ENCODE measurements at places on chromosomes 6 and 20.

- no peak for DNase-seq
These were observed 670.8 kb downstream of the TFAP2A start for GRCh38 chr6:9744119-9744518.

DNA sequence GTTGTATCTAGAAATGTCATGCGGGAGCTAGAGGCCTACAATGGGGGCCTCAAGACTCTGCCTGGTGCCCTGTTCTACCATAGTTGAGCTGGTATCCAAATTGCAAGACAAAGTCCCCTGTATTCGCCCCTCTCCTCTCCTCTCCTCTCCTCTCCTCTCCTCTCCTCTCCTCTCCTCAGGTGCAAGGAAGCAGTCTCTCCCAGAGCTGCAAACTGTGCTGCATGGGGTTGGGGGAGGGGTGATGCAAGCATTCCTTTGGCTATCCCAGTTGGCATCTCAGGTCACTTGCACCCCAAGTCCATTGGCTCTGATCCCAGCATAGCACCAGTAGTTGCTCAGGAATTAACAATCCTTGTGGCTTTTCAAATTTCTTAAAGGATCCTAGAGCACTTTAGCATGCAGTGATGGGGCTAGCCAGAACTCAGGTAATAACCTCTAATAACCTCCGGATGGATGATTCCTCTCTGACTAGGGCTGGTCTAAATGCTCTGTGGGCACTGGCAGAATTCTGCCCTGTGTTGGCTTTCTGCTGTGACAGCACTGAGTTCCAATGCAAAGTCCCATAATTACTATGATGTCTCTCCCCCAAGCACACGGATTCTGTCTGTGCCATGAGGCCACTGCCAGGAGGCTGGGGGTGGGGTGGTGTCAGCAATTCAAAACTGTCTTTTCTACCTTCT lies 35.3 kb downstream of the TAF11 start:
- DNase-seq, result no peak

- DNase-seq, result no peak
These were observed 60.8 kb downstream of the STX11 start for GRCh38 chr6:144211160-144211559.

DNA sequence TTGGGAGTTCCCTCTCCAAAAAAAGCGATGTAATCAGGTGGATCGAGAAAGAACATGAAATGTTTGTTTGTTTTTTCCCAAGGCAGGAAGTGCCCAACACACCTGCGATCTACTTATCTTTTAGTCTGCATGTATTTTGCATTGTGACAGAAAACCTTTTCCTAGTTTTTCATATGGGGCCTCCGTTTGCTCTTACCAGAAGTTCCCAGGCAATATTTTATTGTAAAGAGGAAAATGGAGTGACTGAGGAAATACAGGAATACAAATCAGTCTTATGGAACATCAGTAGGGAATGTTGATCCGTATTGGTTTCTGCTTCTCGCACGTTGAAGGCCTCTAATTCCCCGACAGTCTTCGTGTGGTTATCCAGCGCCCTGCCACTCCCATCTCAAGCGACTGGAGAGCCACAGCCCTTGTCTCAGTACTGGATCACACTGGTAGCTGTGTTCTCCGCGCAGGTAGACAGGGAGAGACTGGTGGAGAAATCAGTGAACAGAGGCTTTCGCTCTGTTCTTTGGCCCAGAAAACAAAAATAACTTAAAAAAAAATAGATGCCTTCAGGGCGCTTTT lies 107.4 kb downstream of the TRIM27 start:
- DNase-seq, result no peak

- DNase-seq, result no peak
These were observed 24.7 kb upstream of the BAG2 start for GRCh38 chr6:57147401-57147800.

DNA sequence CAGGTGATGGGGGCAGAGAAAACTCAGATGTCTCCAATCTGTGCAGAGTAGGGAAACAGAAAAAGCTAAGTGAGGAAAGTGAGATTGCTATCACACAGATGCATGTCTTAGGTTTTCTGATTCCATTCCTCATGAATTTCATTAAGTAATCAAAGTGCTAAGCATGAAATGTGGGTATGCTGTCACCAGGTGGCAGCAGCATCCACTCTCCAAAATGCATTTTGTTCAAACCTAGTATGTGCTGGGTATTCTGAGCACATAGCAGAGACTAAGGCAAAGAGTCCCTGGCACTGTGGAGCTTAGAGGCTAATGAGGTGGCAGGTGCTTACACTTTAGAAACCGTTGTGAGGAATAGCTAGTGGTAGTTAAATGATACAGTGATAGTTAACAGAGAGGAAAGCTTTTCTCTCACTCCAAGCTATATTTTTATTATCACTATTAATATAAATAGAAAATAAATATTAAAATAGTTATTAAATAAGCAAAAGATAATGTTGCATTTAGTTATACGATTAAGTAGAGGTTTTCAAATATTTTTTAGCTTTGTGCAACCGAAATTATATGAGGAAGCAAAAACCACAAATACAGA lies 179.5 kb downstream of the CDH26 start:
- DNase-seq, result no peak

DNA sequence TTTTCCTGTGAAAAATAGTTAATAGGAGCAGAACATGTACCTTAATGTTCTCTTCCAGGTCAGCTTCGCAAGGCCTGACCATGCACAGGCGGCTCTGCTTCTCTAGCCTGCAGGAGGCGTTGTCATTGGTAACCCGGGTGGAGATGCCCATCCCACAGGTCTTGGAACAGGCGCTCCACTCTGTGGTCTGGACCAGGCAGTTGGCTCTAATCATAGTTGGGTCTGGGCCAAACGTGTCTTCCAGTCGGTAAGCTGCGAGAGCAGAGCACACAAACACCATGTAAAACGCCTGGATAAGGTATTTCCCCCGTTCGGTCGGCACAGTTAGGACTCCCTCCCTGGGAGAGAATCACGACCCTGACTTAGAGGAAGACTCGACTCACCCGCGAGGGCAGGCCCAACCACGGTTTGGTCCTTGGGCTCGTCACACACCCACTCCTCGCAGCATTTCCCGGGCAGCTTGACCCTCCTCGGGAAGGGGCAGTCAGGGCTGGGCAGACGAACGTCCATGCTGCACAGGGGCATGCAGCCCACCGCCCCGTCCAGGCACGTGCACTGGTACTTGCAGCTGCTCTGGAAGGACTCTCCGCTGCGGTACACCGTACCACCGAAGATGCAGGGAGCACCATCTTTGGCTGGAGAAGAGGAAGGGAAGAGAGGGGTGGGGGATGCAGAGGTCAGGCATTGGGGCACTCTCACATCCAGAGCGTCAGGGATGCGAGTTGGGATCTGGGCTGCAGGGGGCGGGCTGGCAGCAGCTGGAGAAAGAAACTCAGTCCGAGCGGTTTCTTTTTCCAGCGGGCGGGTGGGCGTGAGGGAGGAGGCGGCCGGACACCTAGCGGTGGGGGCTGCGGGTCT lies 1.0 kb downstream of the CCN2 start:
- DNase-seq, result no peak

GRCh38 chr6:72677740-72678139 lies 55.9 kb downstream of the KCNQ5 start:
- DNase-seq, result no peak

GRCh38 chr6:106003268-106003987 lies 82.7 kb upstream of the PRDM1 start:
- DNase-seq, result no peak

Data from activated CD4-positive, alpha-beta T cell treated with anti-CD3 and anti-CD28 coated beads for 1 hour (primary cell).